ENCODE measurements at places on chromosomes 3 and 15.

GRCh38 chr15:27541581-27541980 is 557.5 kb downstream of the OCA2 start:
- no peak for DNase-seq

DNA sequence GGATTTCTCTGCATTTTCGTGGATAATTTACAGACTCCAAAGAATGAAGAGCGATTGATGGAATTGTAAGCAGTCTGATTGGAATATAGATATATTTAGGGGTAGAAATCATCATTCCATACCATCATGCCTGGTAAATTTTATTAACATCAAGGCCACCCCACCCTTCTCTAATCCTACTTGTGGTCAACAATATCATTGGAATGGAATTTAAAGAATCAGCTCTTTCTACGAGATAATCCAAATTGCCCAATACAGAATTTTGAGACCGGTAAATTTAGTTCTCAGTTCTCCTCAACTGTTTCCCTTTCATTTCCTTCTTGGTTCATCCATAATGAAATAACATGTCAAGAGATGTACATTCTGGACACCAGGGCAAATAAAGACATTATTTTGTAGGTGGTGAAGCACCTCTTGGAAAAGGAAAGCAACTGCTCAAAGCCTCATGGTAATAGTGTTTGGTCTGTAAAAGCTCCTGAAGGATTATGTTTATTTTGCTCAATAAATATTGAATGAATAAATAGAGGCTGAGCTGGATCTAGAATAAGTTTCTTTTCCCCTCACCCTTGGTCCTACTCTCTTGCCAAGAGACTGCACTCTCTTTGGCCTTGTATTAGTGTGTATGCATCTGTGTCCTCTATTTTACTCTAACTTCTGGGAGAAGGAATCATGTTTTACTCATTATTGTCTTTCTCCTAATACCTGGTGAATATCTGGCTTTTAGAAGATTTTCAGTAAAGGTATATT is 133.7 kb upstream of the BCL6 start:
- no peak for DNase-seq

- no peak for DNase-seq
Observed at GRCh38 chr3:57958642-57959422, 49.4 kb upstream of the FLNB start.

GRCh38 chr15:28006116-28006905 is 92.8 kb downstream of the OCA2 start:
- DNase-seq, result no peak

- DNase-seq, result no peak
Observed at GRCh38 chr3:56005196-56005805, 463.0 kb downstream of the ERC2 start.

DNA sequence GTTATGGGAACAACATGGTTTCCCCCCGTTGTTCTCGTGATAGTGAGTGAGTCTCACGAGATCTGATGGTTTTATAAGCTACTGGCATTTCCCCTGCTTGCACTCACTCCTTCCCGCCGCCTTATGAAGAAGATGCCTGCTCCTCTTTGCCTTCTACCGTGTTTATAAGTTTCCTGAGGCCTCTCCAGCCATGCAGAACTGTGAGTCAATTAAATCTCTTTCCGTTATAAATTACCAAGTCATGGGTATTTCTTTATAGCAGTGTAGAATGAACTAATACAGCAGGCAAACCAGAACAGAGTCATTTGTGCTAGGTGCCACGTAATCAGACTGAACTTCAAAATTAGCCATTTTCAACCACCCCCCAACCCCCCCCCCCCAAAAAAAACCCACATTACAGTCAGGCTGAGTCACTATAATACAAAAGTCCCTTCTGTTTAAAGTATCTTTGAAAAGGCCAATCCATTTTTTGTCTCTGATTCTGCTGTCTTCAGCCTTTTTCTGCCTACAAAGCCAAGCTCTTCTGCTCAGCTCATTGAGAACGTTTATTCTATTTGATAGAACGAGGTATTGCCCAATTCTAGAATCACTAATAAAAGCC is 4.1 kb downstream of the OR4F6 start:
- no peak for DNase-seq
